Ammon's horn (tissue), 1 donor: ENCODE measurements at places on chromosomes 11 and 22.

- peak; percentile 35 for DNase-seq
These were observed 759 bp downstream of the CPT1A start for GRCh38 chr11:68840661-68841653.

GRCh38 chr22:50605613-50606074 is 5.1 kb downstream of the MAPK8IP2 start:
- no peak for DNase-seq

- no peak for DNase-seq
These were observed 21.0 kb downstream of the TNRC6B start for GRCh38 chr22:40198733-40199132.

DNA sequence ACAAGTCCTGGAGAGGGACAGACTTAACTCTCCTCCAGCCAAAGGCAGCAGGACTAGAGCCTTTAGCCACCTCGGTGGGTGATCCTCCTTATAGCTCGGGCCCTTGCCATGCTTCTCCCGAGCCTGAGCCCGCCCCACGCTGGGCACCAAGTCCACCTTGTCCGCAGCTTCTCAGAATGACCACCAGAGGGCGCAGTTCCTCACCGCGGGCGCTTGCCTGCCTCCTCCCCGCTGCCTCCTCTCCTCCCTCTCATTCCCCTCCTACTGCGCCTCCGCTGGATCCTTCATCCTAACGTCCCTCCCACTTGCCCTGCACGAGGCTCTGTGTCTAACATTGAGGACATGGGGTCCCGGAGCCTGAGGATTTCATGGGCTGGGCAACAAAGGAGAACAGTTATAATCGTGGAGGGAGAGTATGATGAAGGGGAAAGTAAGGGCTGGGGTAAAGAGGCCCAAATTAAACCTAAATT is 11.3 kb upstream of the MOGAT2 start:
- peak; percentile 88 for DNase-seq

DNA sequence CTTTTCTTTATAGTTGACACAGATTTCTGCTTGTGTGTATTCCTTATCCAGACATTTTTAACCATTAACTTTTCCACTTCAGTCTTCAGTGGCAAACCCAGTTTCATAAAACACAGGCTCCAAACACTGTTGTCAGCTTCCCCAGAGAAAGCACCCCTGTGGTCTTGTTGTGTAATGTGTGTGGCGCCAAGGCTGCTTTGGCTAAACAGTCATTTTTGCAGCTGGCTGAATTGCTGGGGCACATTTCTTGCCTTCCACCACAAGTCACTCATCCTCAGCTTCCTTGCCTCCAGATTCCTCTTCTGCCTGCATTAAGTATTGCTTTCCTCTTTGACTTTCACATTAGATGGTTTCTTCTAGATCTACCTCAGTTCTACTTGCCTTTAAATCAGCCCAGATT is 40.5 kb downstream of the ARHGAP1 start:
- DNase-seq, result peak; percentile 49

DNA sequence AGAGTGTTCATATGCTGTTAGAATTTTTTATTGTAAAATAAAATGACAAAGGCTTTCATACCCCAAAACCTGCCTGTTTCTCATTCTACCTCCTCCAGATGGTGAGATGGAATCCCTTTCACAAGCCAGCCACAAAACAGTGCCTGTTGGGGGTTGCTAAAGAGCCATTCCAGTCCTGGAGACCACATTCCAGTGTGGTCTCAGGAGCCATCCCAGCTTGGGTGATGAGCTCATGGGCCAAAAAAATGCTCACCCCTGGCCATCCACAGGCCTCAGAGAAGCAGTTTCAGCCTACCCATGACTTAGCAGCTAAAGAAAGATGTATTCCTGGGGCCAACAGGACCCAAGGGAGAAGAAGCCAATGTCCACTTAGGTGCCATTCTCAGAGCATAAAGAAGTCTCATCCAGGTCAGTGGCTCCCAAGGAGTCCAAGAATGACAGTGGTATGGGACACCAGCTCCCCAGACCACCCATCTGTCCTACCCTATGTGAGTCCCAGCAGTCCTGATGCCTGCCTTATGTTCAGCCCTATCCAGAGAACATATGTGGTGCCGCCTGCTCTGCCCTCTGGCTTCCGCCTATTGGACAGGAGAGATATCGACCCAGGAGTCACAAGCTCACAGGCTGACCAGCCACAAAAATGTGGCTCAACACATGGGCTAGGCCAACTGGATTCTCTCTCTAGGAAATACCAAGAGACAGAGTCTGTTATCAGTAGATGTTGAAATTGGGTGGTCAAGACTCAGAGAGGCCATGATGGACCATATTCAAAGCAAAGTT is 26.4 kb downstream of the C11orf91 start:
- DNase-seq, result no peak

DNA sequence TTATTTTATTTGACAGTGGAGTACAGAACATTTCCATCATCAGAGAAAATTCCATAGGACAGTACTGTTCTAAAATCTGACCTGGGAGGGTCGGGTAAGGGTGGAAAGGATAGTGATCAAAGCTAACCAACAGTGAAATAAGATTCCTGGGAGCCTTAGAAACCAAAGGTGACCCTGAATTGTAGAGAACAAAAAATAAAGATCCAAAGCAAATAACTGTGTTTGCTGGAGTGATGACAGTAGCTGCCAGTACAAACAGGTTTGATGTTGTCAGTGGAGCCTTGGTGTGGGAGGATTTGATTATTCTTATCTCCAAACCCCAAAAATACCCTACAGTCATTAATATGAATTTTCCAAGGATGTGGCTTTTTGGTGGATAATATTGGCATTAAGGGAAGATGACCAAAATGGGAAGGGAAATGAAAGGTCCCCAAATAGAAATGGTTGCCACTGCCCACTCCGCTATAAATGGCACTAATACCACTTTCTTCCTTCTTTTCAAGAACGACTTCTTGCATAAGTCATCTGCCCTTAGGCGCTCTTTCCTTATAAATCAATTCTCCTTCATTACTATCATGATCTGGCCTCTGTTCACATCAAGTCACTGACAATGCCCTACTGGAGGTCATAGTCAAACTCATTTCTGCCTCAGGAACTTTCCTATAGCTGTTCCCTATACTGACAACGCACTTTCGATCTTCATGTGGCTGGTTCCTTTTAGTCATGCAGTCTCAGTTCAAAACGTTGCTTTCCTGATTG is 44.4 kb downstream of the EHF start:
- DNase-seq, result no peak

DNA sequence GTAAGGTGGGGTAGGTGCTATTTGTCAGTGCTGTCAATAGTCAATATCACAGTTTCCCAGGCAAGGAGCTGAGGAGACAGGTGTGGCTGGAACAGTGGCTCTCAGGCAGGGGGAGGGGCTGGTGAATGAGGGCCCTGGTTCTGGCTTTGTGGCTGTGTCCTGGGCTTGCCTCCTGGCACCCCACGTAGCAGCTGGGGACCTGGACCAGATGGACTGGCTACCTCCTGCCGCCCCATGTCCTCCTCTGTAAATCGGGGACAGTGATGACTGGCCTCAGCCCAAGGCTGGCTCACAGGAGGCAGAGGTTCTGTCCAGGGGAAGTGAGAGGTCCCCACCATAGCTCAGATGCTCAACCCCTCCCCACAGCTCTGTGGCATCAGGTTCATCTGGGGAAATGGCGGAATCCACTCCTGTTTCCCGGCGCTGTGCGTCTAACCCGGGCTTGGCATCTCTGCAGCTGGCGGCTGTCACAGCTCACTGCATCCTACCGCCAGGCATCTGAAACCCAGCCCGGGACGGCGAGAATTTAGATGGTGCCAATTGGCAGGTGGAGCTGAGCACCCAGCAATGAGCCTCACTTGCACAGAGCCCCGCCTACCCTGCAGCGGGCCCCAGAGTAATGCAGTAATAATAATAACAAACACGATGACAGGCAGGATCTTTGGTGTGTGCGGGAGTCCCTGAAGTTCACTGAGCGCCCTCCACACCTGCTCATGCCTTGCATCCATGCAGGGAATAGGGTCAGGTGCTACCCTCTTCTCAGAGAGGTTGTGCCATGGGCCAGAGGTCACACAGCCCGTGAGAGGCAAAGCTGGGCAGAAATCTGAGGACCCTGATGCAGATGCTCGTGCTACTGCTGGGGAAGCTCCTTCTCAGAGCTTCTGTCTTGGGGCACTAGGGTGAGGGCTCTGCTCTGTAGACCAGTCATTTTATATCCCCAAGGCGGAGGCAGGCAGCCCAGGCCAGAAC is 27.8 kb upstream of the SHISAL1 start:
- peak; percentile 16 for DNase-seq

GRCh38 chr11:108221371-108221770 is 1.1 kb downstream of the NPAT start:
- DNase-seq, result no peak

DNA sequence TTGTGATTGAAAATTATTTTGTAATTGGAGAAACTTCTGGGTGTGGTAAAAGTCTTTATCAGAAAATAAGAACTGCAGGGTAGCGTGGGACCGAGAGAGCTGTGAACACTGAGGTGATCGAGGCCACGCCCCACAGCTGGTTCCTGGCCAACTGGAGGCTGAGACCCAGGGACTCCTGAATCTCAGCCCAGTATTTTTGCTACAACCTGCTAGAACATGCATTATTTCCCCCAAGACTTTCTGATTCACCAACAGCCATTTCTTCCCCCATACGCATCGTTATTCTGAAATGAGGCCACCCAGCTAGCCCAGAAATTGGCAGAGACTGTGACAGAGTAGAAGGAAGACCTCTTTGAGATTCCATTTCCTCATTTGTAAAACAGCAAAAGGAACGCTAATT is 3.4 kb upstream of the FGF19 start:
- no peak for DNase-seq

- DNase-seq, result no peak
These were observed 18.5 kb upstream of the B4GALNT4 start for GRCh38 chr11:350723-351255.

- no peak for DNase-seq
These were observed 51.5 kb upstream of the MTNR1B start for GRCh38 chr11:92917927-92918326.

GRCh38 chr11:37666960-37667359 is 1068.9 kb upstream of the RAG2 start:
- no peak for DNase-seq

DNA sequence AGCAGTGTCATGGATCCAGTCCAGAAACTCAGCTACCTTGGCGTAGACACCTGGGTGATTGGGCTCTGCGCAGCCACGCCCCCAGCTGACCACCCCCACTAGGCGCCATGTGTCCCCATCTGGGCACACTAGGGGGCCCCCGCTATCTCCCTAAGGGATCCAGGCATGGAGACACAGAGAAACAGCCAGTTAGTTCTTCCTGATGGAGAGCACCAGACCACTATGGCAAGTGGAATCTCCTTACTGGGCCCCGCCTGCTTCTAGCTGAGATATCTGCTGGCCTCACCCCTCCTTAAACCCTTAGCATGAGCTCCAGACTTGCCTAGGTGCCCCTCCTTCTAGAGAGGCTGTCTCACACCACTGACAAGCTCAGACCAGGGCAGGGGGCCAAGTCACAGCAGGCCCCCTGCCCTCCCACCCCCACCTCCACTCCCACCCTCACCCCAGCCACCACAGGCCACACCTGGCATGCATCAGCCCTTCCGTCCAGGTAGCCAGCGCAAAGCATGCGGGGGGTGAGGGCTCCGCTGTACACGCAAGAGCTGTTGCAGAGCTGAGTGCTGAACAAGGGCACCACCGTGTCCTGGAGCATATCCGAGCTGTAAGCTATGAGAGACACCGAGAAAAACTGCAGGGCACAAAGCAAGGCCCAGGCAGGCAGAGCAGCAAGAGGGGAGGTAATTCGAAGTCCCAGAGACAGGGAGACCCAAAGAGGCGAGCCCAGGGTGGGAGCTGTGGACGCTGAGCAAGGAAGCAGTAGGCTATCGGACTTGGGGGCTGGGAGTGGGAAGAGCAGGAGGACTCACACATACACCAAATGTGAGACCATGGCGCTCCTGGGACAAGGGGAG is 16.1 kb downstream of the TMPRSS5 start:
- no peak for DNase-seq

- DNase-seq, result no peak
These were observed 86.5 kb downstream of the IGLL5 start for GRCh38 chr22:22974156-22974555.

GRCh38 chr11:9574622-9575259 is 1.3 kb downstream of the WEE1 start:
- no peak for DNase-seq

DNA sequence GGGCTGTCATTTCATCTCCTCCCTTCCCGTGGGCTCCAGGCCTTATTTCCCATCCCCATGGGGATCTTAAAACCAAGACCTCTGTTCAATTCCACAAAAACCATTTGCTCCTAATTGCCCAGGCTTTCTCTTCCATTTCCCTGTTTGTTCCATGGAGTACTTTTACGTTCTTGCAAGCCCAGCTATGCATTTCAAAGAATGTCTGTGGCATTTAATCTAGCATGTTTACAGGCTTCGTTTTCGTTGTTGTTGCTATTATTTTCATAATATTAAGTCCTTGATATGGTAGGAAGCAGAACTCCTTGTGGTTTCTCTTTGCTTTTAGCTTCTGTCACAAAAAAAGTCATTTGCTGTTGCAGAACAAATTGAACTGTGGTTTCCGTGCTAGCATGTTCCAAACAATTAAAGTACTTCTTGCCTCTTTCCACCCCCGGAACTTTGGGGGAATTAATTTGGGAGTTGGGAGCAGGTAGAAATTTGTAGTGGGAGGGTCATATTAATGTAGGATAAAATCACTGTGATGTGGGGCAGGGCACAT is 68.1 kb upstream of the SLC22A12 start:
- DNase-seq, result no peak

- DNase-seq, result peak; percentile 88
These were observed 243.9 kb upstream of the SYN3 start for GRCh38 chr22:33302049-33302545.

DNA sequence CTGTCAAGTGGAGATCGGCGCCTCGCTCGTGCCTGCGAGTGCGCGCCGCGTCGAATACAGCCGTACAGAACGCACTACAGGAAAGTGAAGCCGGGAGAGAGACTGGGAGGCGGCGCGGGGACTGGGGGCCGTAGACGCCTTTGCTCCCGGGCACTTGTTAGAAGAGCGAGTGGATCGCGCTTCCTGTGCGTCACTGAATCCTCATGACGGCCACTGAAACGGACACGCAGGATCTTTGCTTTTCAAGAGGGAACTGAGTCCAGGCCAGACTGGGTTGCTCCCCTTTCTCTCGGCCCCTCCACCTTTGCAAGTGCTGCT is 314 bp downstream of the RIC8A start:
- DNase-seq, result no peak

GRCh38 chr11:64276653-64277431 is 7.6 kb downstream of the BAD start:
- no peak for DNase-seq

DNA sequence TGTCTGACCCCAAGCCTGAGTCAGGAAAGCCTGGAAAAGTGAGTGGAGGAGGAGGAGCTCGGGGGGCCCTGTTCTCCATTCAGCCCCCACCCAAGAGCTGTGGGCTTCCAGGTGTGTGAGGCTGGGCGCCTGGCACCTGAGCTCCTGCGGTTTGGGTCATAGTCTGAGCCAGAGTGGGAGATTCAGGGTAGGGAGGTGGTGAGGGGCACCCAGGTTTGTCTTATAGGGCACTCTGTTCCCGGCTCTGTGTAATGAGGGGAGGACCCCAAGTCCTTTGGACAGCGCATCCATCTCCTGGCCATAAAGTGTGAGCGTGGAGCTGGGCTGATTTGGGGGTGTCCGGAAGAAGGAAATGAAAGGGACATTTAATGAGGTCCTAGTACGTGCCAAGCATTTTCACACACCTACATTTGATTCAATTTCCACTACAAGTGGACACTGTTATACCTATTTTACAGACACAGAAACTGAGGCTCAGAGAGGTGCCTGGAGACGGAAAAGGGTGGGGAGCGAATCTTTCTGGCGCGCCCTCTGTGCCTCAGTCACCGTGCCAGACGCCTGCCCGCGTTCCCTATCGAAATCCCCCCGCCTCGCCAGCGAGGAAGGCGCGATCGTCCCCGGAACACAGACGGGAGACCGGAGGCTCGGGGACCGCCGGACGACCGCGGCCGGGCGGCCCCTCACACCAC is 1.2 kb downstream of the NPTXR start:
- no peak for DNase-seq
